ENCODE measurements at places on chromosomes 6 and 20.

DNA sequence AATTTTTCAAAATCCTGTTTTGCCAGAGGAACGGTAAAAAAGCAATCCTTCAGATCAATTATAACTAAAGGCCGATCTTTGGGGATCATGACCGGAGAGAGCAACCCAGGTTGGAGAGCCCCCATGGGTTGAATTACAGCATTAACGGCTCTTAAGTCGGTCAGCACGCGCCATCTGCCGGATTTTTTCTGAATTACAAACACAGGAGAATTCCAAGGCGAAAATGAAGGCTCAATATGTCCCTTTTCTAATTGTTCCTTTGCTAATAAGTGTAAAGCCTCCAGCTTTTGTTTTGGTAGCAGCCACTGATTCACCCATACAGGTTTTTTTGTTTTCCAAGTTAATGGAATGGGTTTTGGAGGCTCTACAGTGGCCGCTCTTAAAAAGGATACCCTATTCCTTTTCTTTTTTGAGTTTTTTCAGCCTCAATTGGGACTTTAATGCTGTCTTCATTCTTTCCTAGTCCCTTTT lies 16.9 kb upstream of the PTCRA start:
- peak; percentile 29 for DNase-seq

- no peak for DNase-seq
Observed at GRCh38 chr6:157953580-157954091, 28.0 kb upstream of the SYNJ2 start.

DNA sequence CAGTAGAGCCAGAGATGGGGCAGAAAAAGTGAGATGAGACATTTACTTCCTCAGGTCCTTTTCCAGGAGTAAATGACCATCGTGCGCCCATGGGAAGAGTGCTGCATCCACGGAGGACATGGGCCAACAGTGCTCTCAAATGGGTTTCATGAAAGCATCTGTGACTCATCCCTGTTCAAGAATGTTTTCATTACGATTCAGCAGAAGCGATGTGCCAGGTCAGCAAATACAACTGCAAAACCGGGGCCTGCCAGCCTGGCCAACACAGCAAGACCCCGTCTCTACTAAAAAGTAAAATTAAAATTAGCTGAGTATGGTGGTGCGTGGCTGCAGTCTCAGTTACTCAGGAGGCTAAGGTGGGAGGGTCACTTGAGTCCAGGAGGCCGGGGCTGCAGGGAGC lies 125.1 kb downstream of the LY86 start:
- DNase-seq = no peak

- DNase-seq = no peak
Observed at GRCh38 chr6:8948733-8949132, 513.4 kb upstream of the SLC35B3 start.

DNA sequence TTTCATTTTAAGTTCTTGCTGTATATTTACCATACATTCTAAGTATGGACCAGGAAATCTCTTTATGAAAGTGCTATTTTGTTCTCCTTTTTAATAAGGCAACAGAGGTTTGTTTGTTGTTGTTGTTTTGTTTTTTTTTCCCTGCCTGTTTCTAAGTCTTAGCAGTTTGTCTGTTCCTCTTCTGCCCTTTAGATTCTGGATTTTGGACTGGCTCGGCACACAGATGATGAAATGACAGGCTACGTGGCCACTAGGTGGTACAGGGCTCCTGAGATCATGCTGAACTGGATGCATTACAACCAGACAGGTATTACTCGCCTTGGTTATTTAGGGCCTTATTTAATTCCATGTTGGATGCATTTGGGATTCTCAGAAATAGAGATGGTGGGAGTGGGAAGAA lies 48.0 kb downstream of the MAPK14 start:
- no peak for DNase-seq

GRCh38 chr6:3312604-3313231 lies 54.0 kb downstream of the PSMG4 start:
- no peak for DNase-seq

- no peak for DNase-seq
Observed at GRCh38 chr6:30752157-30752927, 8.0 kb upstream of the IER3 start.

DNA sequence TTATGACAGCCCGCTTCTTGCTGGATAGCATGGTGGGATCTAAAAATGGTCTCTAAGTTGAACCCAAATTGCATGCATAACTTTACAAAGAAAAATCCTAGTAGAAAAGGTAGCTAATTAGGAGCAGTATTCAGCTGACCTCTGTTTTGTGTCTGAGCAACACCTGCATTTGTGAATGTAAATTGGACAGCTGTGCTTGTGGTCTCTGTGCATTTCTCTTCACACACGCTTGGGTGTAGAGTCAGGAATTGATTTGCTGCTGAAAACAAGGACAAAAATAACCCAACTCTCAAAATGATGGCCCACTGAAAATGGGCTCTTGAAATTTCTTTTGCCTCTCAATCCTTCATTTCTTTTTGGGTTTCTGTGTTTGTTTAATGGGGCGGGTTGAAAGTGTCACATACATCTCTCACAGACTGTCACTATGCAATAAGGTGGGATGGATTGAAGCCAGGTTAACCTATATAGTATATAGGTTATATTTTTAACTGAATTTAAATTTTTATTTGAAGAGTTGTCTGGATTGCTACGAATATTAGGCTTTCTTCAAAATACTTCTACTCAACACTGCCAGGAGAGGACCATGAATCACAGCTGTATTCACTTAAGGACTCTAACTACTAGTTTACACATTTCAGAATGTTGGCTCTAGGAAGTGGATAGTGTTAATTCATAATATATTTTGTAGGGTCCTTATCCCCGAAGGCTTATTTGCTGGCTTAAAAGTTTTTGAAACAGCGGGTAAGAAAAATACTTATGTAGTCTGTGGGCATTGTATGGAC lies 46.5 kb downstream of the SOBP start:
- DNase-seq = no peak

GRCh38 chr6:163826629-163827028 lies 412.1 kb downstream of the QKI start:
- DNase-seq = no peak

DNA sequence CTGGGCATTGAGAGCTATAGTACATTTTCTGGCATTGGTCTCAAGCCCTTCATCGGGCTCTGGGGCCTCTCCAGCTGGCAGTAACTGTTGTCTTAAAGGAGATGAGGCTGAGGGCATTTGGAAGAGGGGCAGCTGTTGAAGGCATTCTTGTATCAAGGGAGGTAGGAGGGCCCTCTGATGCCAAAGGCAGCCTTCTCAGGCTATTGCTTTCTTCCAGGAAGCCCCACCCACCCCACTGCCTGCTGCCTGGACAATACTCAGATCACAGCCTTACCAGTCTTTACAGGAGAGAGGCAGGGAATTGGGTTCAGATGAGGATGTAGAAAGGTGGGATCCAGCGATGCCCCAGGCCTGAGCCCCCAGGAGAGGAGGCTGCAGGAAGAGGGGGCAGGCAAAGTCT lies 46.0 kb downstream of the CPXM1 start:
- DNase-seq = no peak

GRCh38 chr20:32973077-32973717 lies 31.0 kb downstream of the SUN5 start:
- DNase-seq = no peak

DNA sequence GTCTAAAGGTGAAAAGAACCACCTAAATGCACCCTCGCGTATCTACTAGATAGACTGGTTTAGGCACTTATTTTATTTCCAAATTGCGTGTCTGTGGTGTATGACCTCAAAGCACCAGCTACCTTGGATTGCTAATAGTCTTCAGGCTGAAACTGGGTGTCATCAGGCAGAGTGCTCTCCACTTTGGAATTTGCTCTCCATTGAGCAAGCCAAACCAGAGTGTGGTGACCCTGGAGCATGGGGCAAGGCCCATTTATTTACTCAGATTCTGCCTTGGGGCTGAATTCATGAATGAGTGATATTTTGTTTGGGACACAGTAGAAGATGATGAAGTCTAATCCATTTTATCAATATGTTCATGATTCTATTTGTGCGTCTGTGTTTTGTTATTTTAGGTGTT lies 812.8 kb upstream of the SLC35B3 start:
- DNase-seq = no peak

DNA sequence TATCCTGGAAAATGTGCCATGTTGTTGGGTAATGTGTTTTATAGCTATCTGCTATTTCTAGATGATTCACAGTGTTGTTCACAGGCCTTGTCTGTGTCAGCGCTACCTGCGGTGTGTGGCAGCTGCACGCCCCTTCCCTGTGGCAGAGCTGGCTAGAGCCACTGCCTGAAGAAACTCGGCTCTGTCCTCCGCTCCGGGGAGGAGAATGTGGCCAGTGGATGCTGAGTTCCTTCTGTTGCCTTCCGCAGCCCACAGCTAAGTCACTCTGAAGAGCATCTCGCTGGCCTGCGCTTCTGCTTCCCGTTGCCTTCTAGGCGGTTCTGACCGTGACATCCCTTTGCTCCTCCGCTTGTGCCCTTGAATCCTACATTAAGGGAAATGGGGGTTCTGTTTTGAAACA lies 135.1 kb downstream of the PLG start:
- no peak for DNase-seq

GRCh38 chr6:154960299-154960843 lies 34.7 kb upstream of the TIAM2 start:
- no peak for DNase-seq

DNA sequence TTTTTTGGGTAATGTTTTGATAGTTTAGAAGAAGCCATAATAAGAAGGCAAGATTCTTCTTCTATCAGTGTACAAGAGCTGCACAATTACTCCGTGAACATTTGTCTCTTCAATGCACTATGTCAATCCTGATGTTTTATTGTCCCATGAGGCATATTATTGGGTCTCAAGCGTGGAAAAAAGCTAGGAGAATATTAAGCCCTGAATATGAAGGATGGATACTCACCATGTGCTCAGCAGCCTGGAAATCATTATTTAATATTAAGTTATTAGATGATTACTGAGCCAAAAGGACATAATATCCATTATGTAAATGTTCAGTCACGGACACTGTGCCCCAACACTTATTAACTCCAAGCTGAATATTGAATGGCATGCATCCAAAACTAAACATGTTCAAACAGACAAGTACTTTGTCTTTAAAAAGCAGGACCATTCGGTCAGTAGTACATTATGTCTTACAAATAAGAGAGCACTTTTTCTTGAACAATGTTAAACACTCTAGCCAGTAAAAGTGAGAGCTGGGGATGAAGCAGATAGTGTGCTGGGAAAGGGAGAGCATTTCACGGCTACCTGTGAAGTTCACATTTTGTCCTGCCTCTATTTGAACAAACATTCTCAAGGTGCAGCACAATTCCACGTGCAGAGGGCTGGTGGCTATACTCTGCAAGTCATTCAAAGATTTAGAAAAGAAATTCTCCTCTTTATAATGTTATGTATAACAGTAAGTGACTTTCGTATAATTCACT lies 70.6 kb upstream of the CNR1 start:
- no peak for DNase-seq

- no peak for DNase-seq
Observed at GRCh38 chr6:158768436-158768835, 50.7 kb downstream of the EZR start.

GRCh38 chr6:104607501-104607900 lies 252.2 kb downstream of the HACE1 start:
- DNase-seq = no peak

DNA sequence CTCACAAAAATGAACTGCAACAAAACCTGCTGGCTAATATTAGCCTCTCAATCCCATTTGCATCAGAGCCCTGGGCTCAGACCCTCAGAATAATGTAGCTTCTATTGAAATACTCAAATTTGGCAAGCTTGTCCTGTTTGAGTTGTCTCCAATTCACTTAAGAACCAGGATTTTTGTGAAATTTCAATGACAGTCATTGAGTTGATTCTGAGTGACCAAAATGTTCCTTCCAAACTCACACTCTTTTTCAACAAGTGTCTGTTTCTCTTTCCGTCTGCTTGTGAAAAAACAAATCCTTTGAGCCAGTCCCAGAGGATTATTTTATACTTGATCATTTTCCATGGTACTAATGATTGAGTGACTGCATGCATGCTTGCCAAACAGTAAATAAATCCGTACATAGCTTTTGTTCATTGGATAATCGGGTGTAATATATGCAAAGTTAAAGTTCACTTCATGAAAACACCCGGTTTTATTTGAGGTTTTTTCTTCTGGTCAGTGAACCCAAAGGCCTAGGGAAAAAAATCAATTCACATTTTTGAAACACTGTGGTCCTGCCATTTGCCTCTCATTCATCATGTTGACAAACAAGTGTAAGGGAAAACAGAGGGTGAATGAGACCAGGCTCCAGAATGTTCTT lies 16.4 kb upstream of the SLC22A2 start:
- no peak for DNase-seq

- no peak for DNase-seq
Observed at GRCh38 chr6:30938730-30939129, 2.0 kb upstream of the MUCL3 start.

GRCh38 chr6:36727505-36728021 lies 29.9 kb downstream of the RAB44 start:
- peak; percentile 87 for DNase-seq

GRCh38 chr6:83311231-83311630 lies 118.1 kb downstream of the RWDD2A start:
- no peak for DNase-seq

DNA sequence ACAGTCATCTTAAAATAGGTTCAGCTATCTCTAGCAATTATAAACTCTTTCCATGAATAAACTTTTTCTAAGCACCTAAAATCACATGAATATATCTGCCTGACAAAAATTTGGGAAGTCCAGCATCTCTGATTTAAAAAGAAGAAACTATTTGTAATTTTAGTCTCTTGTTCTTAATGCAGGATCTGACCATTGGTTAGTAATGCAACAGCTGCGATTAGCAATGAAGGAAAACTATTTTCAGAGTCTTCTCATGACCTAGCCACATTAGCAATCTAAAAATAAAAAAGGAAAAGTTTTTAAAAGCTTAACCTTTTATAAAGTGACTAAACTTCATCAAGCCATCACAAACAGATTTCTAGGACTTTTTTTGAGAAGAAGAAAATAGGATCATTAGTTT lies 97.5 kb downstream of the PTPRK start:
- no peak for DNase-seq

DNA sequence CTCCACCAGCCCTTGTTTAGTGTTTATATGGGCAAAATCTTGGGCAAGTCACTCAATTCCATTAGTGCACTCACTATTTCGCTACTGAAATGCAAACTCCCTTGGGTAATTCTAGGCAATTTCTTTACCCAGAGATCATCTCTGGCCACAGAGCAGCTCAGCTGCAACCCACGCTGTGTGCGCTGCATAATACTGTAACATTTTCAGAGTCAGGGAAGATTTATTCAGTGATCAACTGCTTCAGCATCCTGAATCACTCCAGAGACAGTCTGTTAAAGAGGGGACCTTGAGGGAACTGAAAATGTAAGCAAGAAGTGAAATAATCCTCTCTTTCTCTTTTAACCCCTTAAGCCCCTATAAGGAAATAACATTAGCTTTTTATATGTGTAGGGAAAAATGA lies 189.6 kb upstream of the FBXL4 start:
- DNase-seq = no peak

- no peak for DNase-seq
Observed at GRCh38 chr6:44276667-44277640, 6.7 kb downstream of the TMEM151B start.

DNA sequence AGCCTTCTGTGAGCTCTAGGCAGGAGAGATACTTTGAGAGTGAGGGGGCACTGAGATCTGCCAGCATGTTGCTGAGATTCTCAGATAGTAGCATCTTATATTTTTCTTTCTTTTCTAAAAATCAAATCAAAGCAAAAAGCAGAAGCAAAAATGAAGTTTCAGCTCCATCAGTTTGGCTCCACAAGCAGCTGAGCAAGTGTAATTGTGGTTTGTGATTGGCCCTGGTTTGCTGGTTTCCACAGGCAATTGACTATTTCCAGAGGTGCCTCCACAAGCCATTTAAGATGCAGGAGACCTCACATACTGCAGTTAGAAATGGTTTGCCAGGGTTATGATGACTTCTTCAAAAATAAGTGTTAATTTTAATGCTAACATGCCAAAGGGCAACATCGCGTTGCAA lies 4.3 kb downstream of the SLC35D3 start:
- no peak for DNase-seq
